ENCODE measurements at places on chromosomes 16 and 17.

DNA sequence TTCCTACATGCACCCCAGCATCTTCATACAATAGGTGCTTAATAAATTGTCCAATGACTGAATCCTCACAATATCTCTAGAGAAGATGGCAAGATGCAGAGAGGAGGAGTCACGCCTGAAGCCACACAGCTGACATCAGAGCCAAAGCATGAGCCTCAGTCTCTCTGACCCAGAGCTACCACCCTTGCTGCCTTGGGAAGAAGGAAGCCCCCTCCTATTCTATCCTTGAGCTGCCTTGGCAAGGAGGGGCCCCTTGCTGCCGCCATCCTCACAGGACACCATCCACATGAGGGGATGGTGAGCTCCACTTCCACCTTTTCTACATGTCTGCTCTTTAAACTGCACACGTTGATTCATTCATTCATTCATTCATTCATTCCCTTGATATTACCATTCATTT, 37.0 kb upstream of the C16orf78 start:
- peaks cover 60% of the 10 kb centered on the region for H3K27me3 ChIP-seq
- no peaks in the 10 kb centered on the region for H3K4me1 ChIP-seq
- H3K36me3 ChIP-seq = no peaks in the 10 kb centered on the region
- no peak overlapping the region for H3K4me3 ChIP-seq
- H3K27ac ChIP-seq = no peak overlapping the region

DNA sequence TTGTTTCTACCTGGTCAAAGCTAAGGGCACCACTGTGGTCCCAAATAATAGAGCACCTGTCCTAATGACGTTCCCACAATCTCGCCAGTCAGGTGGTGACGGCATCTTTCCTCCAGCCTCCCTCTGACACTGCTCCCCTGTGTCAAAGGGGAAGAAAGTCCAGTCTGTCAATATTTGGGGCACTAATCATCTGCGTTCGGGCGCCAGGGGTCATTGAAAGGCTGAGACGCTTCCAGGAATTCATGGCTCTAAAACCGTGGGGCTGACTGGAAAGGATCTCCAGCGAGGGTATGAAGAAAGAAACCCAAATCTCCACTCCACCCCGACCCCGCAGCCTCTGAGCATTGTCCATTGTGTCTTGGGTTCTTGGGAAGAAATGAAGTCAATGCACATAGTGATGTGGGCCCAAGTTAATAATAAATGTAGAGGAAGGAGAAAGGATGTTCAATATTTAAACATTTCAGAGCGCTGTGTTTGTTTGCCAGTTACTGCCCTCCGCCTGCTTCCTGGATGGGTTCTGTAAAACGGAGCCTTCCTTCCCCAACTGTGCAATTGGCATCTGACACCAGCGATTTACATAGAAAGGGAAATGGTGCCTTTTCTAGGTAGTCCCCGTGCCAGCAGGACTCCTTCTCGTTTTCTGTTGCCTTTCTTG, 103.2 kb downstream of the SOCS1 start:
- DNase-seq = no peak
- H3K4me1 ChIP-seq = peaks cover 21% of the 10 kb centered on the region
- no peaks in the 10 kb centered on the region for H3K36me3 ChIP-seq
- no peak overlapping the region for H3K27ac ChIP-seq

DNA sequence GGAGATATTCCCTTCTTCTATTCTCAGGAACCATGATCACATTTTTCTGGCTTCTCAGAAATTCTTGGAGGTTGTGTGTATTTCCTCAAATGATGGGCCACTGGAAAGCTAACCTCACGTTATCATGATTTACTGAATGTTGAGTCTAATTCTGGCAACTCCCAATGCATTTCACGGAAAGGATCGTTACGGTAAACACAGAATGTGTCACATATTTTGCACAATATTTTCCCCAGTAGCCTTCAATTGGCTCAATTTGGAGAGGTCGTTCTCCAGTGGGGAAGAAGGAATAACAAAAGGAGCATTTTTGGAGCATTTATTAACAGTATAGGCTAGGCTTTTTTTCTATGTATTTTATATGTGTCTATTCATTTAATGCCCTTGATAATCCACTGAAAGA, 450.3 kb downstream of the HAPSTR1 start:
- H3K27me3 ChIP-seq = peaks cover 6% of the 10 kb centered on the region
- H3K4me3 ChIP-seq = no peak overlapping the region
- H3K36me3 ChIP-seq = no peaks in the 10 kb centered on the region
- H3K27ac ChIP-seq = no peak overlapping the region
- no peaks in the 10 kb centered on the region for H3K4me1 ChIP-seq

DNA sequence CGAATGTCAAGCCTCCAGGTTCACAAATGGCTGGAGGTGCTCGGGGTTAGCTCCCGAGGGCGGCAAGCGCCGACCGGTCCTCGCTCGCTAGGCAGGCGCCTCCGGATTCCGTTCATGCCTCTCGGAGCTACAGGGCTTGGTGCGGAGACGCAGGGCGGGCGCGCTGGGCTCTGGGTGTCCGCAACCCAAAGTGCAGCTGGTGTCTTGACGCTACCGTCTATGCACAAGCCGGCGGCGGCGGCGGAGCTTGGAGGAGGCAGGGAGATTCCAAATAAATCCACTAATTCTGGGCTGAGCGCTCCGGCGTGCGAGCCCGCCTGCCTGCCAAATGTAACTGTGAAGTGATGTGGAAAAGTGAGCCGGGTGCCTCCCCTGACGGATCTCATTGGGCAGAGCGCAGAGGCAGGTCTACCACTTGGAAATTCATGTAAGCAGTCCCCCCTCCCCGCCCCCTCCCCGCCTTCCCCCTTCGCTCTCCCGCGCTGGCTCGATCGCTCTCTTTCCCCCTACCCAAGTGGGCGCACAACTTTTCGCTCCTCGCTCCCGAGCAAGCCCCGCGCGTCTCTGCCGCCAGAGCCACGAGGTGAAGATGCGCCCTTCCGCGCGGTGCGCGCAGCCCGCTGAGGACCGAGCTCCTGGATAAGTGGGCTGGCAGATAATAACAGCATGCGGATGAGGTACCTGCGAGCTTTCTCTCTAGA, at the start of gene CDH8:
Gene CDH8, minus strand, starts transcription at position 338 of the 701 bp plus-strand sequence. CDS start 15,035 bp downstream, outside the sequence.
- peaks cover 87% of the 10 kb centered on the region for H3K27me3 ChIP-seq
- peak within 1 kb of the TSS; percentile 91 for H3K4me3 ChIP-seq
- peaks cover 21% of the 10 kb centered on the region for H3K4me1 ChIP-seq
- peak; percentile 71 for DNase-seq
- H3K36me3 ChIP-seq = no peaks in the 10 kb centered on the region
- no peak within 1 kb of the TSS for H3K27ac ChIP-seq

DNA sequence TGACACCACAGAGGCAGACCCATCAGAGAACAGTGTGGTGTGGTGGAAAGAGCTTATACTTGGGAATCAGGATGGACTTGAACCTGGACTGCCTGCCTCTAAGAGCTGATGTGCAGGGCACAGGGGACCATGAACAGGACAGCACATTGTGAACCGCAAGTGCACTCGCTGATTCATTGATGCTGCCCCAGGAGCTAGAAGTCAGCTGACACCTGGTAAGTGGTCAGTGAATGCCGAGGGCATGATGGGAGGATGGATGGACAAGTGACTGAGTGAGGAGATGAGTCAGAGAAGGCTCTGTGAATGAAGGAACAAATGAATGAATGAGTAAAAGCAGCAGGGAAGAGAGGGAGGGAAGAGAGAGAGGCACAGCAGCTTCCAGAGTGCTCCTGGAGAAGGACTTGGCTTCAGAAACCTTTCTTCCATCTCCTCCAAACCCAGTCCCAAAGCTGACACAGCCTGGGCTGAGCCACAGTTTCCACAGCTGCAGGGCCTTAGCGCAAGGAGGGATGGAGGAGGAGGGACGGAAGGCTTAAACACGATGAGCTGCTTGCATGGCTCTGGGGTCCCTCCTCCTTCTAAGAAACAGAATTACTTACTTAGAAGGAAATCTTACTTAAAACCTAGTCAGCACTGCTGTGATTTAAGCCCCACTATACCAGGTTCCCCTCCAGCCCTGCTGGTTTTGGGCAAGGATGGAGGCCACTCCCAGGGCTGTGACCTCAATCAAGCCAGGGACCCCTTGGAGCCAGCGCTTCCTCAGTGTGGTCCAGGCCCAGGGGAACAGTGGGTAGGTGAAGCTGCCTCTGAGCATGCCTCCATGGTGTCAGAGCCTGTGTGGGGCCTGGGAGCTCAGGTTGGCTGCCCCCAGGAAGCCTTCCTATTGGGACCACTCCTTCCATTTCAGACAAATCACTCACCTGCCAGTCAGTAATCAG, 184.6 kb downstream of the TMEM132E start:
- H3K36me3 ChIP-seq = no peaks in the 10 kb centered on the region
- H3K27ac ChIP-seq = peak overlapping the region; percentile 19
- H3K27me3 ChIP-seq = peaks cover 43% of the 10 kb centered on the region
- H3K4me1 ChIP-seq = peaks cover 4% of the 10 kb centered on the region
- DNase-seq = no peak

DNA sequence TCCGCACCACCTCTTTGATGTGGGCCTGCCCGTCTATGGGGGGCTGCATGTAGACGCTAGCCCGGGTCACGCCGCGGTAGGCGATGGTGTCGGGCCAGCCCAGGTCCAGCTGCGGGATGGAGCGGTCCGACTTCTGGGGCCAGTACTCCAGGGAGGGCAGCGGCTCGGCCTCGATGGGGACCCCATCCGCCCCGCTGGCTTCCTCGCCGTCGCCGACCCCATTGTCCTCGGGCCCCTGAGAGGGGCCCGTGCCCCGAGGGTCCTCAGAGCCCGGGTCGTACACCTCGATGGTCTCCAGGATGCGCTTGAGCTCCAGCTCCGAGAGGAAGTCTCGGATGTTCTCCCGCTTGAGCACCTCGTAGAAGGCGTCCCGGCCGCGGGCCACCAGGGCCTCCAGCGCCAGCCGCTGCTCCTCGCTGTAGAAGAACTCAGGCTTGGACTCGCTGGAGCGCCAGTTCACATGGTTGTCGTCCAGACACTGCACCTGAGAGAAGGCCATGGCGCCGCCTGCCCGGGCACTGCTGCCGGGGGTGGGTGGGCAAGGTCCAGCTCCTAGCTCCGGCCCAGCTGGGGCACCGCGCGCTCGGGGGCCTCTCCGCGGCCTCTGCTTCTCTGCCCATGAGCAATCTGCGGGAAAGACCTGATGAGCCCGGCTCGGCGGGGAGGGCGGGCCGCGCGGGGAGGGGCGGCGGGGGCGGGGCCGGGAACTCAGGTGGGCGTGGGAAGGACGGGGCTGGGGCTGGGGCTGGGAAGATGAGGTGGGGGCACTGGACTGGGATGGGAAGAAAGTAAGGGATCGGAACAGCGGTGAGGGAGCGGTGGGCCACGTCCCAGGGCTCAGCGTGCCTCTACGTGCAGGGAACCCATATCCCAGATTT, 782 bp downstream of the FAM83G start:
- no peak for DNase-seq
- peak overlapping the region; percentile 90 for H3K4me3 ChIP-seq
- peaks cover 3% of the 10 kb centered on the region for H3K27me3 ChIP-seq
- peak overlapping the region; percentile 81 for H3K27ac ChIP-seq
- H3K4me1 ChIP-seq = peaks cover 7% of the 10 kb centered on the region
- no peaks in the 10 kb centered on the region for H3K36me3 ChIP-seq

Measured in type B pancreatic cell (in vitro differentiated cells).